ENCODE measurements at places on chromosomes 6 and 20.
A peak's percentile ranks its signal among the peaks of the same experiment; 100 is the strongest.

DNA sequence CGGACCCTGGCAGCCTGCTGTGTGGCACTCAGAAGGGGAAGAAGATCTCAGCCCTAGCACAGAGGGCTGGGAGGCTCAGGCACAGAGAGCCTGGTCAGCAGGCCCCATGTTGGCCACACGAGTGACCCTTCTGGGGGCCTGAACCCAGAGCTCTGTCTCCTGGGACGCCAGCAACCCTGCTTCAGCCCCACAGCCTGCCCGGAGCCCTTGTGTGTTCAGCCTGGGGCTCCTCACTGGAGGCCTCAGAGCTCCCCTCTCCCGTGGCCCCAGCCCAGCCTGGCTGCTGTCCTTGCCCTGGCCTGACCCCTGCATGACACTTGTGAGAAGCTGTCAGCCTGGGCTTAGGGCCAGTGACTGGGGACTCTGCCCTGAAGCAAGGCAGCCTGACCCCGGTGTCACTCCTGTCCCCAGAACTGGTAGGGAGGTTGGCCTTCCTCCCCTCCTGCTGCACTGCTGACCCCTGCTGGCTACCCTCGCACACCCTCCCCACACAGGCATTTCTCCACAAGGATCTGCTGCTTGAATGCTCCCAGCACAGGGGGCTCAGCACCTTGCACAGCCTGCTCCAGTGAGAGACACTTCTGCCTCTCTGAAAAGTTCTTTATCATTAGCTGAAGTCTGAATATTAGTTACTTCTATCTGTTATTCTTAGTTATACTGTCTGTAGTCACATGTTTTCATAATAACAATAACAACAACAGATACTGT, 15.4 kb upstream of the IP6K3 start:
- peak; percentile 22 for DNase-seq

DNA sequence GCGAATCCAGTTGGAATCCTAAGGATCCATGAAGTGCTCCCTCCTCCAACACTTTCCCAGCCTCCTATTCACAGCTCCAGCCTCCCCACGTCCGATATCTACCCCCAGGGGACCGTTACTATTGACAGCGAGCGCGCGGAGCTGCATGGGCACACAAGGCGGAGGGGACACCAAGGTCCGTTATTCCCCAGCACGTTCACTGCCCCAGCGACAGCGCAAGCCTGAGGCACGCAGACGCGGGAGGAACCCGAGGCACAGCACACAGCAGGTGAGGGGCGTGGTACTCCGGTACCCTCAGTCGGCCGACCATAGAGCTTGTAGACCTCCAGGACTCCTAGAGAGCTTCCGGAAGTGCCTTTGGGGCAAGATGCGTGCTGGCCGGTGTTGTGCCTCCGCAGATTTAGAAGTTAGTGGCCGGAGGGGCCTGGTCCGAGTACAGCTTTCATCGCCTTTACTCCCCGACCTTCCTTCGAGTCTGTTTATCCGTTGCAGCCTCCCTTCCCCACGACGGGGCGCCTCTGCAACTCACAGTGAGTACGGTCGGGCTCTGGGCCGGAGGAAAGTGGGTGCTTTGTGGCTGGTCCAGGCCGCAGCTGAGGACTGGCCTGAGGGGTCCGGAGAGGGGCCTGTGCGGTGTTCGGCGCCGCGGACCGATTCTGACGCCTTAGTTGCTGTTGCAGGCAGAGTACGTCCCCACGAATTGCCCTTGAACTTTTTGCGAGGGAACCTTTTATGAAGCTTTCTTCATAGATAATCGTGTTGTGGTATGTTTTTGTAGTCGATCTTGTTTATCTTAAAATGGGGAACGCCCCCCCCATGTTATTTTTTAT, at the start of gene ZKSCAN8:
Gene ZKSCAN8 (plus strand): TSS at position 384 of the 830 bp plus-strand sequence. CDS start 6,525 bp downstream, outside the sequence.
- DNase-seq, result peak; percentile 88

GRCh38 chr6:154538640-154539191, 28.2 kb upstream of the CNKSR3 start:
- no peak for DNase-seq

DNA sequence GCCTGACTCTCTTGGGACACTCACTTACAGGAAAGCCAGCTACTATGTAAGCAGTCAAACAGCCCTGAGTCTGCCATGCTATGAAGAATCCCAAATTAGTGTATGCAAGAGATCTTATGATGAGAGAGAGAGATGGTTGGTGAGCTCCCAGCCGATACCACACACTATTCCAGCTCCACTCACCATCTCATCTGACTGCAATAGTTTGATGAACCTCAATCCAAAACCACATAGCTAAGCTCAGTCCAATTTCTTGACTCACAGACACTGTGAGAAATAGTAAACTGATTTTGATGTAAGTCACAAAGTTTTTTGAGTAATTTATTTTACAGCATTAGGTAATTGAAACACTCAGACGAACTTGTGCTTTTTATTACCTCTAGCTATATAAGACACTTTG, 441.4 kb downstream of the COL12A1 start:
- no peak for DNase-seq

DNA sequence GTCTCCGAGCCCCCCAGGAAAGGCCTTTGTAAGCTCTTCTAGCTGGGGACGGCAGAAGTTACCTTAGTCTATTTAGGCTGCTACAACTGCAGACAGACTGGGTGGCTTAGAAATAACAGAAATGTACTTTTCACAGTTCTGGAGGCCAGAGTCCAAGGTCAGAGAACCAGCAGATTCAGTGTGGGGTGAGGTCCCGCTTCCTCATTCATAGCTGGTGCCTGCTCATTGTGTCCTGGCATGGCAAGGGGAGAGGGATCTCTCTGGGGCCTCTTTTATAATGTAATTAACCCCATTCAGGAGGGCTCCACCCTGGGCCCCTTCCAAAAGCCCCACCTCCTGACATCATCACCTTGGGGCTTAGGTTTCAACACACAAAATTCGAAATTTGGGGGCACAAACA, 315.1 kb downstream of the CDH4 start:
- no peak for DNase-seq

DNA sequence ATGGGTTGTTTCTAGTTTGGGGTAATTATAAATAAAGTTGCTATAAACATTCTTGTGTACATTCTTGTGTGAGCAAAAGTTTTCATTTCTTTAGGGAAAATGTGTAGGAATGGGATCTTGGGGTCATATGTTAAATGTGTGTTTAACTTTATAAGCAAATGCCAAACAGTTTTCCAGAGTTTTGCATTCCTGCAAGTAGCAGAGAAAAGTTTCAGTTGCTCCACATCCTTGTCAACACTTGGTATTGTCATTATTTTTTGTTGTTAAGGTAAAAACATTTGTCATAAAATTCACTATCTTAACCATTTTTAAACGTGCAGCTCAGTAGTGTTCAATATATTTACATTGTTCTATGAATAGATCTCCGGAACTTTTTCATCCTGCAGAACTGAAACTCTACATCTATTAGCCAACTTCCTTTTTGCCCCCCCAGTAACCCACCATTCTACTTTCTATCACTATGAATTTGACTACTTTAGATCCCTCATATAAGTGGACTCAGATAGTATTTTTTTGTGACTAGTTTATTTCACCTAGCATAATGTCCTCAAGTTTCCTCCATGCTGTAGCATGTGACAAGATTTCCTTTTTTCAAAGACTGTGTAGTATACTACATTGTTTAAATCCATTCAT, 48.4 kb downstream of the PHACTR2 start:
- DNase-seq, result no peak

- no peak for DNase-seq
Measured at GRCh38 chr6:145258122-145258521, 477.2 kb downstream of the EPM2A start.

DNA sequence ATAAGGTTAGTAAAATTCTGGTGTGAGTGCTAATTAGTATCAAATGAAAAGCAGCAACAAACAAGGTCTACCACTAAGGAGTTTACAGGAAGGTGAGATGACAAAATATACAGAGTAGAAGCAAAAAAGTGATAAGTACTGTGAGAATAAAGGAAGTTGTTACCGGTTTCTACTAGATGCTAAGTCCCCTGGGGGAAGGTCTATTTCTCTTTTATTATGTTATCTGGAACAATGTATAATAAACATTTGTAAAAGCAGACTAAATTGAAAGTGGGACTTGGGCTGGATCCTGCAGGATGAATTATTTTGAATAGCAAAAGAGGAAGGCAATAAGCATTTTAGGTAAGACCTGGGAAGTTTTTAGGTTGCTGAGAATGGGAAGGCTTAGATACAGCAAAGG, 158.7 kb upstream of the SLC22A16 start:
- DNase-seq, result no peak

DNA sequence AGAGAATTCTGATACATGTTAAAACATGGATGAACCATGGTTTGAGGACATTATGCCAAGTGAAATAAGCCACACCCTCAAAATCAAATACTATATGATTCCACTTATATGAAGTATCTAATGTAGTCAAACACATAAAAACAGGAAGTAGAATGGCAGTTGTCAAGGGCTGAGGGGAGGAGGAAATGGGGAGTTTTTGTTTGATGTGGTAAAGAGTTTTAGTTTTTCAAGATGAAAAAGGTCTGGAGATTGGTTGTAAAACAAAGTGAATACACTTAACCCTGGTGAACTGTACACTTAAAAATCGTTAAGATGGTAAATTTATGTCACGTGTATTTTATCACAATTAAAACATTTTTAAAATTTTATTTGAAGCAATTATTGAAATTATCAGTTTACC, 127.4 kb upstream of the GRIK2 start:
- DNase-seq, result no peak

DNA sequence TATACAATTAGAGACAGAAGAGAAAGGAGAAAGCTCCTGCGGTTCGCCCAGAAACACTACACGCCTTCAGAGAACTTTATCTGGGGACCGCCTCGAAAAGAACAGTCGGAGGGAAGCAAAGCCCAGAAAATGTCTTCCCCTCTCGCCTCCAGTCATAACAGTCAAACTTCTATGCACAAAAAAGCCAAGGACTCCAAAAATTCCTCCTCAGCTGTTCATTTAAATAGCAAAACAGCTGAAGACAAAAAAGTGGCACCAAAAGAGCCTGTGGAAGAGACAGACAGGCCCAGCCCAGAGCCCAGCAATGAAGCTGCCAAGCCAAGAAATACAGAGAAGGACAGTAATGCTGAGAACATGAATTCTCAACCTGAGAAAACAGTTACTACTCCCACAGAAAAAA, 12.9 kb downstream of the OGFRL1 start:
- no peak for DNase-seq

DNA sequence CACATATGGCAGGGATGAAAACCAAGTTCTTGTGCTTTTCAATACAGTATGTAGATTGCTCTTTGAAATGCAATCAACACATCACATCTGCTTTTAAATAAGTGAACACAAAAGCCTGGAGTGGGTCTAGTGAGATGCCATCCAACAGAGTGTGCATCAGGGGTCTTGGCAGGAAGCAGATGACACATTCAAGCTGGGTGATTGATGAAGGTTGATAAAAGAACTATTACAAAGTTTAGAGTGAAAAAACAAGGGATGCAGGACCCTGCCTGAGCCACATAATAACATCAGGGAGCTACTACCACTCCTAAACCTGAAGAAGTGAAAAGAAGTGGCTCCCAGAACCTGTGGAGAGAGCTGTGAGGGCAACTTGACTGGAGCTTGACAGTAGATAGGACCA, 16.6 kb upstream of the PLCB1 start:
- no peak for DNase-seq

DNA sequence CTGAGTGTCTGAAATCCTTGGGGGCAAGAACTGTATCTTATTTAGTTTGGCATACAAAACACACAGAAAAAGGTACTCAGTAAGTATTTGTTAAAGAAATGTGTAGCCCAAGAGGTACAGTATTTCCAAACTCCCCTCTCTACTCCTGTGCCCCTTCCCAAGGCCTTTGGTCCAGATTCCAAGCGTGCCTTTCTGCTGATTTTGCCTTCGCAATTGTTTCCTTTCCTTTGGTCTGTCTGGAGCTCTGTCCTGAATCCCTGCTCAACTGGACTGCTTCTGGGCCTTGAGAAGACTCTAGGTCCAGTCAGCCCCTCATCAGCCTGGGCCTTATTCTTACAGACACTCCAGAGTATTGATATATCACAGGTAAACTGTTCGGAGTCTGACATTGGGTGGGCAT, 122.2 kb upstream of the SYNCRIP start:
- DNase-seq, result no peak

GRCh38 chr20:2052741-2053140, 48.9 kb upstream of the STK35 start:
- no peak for DNase-seq

DNA sequence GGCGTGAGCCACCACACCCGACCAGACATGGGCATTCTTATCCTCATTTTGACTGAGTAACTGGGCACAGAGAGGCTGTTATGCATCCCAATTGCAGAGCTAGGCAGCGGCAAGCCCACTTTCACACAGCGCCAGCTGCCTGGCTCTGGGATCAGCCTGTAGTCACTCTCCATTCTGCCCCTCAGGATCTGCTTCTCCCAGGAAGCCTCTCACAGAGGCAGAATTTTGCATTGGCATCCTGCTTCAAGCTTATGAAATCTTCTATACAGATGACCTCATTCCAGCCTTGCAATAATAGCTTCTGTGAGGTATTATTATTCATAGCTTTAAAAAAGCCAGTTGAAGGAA, 37.0 kb upstream of the IER3 start:
- DNase-seq, result no peak

GRCh38 chr20:13119583-13119982, 101.5 kb upstream of the ISM1 start:
- peak; percentile 68 for DNase-seq

DNA sequence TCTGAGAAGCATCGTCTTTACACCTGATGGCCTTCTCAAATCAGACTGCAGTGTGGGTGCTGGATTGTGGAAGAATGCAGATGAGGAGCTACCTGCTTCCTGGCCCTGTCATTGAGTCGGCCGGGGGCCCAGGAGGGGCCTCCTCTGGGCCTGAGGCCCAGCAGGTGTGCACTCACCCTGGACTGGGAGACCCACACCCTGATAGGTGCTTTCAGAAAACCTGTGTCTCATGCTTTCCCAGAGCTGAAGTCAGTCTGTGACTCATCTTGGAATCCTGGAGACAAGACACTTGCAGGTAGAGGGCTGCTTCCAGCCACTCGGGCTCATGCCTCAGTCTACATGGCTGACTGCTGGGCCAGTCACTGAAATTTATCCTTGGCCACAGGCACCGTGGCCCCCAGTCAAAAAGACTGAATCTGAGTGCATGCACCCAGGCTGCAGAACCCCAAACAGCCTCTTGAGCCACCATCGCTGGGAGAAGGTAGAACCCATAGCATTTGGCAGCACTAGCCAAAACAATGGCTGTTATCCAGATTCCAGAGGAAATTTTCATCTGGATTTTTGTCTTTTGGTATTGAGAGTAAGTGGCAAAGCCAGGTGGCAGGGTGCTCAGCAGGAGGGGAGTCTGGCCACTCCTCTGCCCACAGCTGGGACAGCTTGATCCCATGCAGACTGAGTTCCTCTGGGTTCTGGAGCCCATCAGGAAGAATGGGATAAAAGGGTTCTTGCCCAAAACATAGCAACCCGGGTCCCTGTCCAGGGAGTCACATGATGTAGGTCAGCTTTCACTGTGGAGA, 182.0 kb upstream of the CST7 start:
- DNase-seq, result no peak

- DNase-seq, result no peak
Measured at GRCh38 chr6:24127316-24127715, 1.3 kb downstream of the NRSN1 start.

DNA sequence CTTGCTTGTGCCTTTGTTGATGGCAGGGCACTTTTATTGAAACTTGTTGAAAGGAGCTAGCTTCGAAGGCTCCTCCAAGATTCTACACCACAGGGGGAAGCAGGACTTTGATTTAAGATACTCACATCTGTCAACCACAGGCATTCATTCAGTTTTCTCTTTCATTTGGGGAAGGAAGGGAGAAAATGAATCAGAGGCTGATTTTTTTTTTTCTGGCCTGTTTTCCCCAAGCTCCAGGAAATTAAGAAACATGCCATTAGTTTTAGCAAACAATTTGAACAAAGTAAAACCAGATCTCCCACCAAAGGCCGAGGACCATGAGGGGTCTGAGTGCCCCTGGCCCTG, 8.7 kb upstream of the APCDD1L start:
- no peak for DNase-seq

- no peak for DNase-seq
Measured at GRCh38 chr20:18176318-18176785, 38.7 kb downstream of the KAT14 start.
